Stimulated activated CD8-positive, alpha-beta memory T cell treated with anti-CD3 and anti-CD28 coated beads, Interleukin-2, amount 100 ng/mL, for 48 hours (primary cell): ENCODE measurements at places on chromosomes 3 and 15.
A peak's percentile ranks its signal among the peaks of the same experiment; 100 is the strongest.

DNA sequence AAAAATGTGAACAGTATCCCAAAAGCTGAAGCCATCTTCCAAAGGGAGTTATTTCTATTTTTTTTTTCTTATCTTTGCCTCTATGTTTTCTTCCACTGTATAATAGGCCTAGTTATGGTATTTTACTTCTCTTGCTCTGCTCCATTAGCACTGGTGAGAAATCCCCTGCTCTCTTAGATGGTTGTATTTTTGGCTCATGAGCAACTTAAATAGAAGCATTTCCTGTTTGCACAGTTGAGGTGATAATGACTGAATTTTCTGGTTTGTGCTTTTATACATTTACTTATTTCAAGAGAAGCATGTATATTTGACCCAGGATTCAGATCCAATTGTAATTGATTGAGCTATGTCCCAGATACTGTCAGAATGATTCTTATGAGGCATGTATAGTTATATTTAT lies 61.6 kb upstream of the CD200R1L start:
- DNase-seq = no peak

DNA sequence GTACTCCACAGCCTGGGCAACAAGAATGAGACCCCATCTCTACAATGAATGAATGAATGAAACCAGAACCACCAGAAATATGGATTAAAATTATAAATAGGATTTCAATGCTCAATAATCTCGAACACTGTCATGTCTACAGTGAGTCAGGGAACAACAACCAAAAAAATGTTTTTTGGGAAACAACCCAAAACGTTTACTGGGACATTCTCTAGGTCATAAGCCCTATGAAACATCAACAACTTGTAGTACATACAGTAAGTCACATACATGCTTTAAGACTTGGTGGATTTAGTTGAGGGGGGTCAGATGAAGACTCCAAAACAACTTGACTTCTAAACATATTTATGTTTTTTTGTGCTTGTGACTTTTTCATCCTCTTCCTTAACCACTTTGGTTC lies 511.2 kb downstream of the FOXP1 start:
- no peak for DNase-seq

GRCh38 chr3:188126934-188127333 lies 27.0 kb upstream of the LPP start:
- no peak for DNase-seq

DNA sequence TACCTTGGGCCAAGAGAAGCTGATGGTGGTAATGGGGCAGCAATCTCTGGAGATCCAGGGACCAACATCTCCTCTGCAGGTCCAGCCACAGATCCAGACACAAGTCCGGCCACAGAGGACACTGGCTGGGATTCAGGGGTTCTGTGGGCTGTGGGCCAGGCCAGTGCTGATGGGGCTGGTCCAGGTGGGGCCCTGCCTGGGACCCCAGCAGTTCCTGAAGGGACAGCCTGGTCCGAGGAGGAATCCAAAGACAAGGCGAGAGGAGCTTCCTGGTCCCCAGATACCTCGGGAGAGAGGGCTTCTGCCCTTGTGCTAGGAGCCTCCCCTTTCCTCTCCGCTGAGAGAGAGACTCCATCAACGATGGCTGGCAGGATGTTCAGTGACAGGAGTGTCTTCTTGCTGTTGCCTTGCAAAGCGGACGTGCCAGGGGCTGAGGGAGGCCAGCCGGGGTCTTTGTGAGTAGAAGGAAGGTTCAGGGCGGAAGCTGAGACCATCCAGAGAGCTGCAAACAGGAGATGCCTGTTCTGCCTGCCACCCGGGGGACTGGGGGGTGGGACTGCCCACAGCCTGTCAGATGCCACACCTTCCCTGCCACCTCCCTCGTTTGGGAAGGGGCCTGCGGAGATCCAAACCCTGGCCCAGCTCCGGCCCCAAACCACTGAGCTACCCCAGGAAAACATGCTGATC lies 24.5 kb upstream of the GOLGA6C start:
- no peak for DNase-seq

DNA sequence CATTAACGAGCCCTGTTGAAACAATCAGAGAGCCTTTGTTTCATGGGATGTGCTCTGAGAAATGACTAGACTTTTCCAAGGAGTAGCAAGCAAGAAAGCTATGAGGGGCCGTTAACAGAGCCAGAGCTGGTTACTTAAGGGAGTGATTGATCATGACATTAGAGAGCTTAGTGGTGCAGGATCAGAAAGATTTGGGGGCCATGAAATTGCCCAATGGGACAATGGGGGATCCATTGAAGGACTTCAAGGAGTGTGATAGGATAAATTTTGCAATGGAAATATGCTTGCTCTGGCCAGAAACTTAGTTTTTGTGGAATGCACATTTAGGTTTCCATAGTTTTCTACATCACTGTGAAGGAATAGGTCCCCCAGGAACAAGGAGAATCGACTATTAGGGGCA lies 45.6 kb downstream of the LRRC3B start:
- DNase-seq = no peak

- no peak for DNase-seq
Measured at GRCh38 chr3:124557-125179, 71.9 kb upstream of the CHL1 start.

- no peak for DNase-seq
Measured at GRCh38 chr3:127226946-127227842, 34.3 kb downstream of the PRR23E start.

- no peak for DNase-seq
Measured at GRCh38 chr3:111592143-111592542, 3.0 kb downstream of the ZBED2 start.

GRCh38 chr3:8987645-8988383 lies 24.5 kb upstream of the RAD18 start:
- peak; percentile 18 for DNase-seq

DNA sequence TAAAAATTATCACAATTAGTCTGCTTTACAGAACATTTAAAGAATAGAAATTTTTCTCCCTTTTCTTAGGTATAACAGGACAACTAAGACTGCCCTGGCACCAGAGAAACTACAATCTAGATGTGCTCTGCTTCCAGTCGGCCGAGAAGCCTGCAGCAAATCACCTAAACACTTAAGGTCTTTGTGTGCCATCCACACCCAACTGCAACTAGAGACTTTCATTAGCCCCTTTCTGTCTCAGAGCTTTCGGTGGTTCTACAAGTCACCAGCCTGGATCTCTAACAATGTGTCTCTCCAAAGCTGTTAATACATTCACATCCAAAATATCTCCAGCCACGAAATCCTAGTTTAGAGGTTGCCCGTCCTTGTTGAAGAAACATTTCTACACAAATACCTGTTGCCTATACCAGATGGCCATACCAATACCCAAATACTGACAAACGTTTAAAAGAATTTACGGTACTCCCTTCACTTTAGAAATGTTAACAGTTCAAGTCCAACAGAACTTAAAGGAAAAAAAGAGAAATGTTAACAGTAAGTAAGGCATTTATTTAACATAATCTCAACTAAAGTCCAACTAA lies 6.7 kb downstream of the PRC1 start:
- DNase-seq = no peak

DNA sequence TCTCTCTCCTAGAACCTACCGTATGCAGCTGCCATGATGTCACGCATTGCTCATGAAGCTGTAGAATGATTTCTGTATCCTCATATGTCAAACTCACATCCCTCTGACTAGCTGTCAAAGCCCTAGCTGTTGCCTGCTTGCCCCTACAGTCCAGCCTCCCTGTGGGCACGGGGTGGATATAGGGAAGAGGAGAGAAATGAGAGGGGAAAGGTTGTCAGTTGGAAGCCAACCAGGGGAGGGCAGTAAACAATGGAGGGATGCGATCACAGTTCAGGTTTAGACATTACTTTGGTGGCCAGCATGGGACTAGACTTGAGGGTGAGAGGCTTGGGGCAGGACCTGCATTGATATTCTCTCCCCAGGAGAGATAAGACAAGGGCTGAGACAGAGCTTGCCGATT lies 1.7 kb upstream of the HDGFL3 start:
- DNase-seq = no peak

DNA sequence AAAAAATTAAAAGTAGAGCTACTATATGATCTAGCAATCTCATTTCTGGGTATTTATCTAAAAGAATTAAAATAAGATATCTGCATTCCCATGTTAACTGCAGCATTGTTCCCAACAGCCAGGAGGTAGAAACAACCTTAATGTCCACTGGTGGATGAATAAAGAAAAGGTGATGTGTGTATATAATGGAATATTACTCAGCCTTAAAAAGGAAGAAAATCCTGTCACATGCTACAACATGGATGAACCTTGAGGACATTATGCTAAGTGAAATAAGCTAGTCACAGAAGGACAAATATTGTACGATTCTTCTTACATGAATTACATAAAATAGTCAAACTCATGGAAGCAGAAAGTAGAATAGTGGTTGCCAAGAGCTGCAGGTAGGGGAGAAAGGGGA lies 119.4 kb upstream of the BHLHE40 start:
- DNase-seq = no peak

DNA sequence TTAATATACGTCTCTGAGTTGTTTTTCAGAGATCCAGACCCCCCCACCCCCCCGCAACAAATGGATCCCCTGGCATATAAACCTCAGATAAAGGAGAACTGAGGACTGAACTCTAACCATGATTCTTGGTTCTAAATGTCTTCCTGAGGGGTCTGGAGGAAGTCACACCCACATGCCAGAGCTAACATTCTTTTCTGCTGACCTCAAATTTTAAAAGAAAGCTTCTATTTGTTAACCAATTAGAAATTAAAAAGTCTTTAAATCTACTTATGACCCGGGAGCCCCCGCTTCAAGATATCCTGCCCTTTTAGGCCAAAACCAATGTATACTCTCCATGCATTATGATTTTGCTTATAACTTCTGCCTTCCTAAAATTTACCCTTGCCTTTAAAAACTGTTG lies 188.3 kb downstream of the ECT2 start:
- no peak for DNase-seq

DNA sequence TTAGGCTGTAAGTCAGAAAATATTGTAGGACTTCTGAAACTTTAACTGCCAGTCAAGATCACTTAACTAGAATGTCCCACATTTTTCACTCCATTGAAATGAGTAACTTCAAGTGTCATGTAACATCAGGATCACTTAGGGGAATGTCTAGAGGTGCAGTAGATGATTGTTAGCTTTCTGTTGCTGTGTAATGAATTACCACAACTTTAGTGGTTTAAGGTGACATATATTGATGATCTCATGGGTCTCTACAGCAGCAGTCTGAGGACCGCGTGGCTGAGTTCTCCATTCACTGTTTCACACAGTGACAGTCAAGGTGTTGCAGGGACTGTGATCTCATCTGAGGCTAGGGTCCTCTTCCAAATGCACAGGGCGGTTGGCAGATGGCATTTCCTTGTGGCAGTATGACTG lies 82.7 kb downstream of the SLC25A26 start:
- DNase-seq = no peak

DNA sequence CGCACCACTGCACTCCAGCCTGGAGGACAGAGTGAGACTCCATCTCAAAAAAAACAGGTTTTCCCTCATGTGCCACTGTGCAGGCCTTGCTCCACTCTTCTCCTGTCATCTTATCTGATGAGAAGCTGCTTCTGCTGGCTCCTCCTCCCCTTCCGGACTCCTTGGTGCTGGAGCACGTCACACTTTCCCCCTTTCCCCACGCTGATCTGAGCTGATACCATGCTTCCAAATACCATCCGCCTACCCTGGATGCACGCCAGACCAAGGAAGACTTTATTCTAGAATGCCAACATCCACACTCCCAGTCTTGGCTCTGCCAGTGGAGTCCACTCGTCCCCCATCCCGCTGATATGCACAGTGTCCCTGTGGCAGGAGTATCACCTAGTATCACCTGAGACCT lies 31.3 kb downstream of the HOMER2 start:
- no peak for DNase-seq

DNA sequence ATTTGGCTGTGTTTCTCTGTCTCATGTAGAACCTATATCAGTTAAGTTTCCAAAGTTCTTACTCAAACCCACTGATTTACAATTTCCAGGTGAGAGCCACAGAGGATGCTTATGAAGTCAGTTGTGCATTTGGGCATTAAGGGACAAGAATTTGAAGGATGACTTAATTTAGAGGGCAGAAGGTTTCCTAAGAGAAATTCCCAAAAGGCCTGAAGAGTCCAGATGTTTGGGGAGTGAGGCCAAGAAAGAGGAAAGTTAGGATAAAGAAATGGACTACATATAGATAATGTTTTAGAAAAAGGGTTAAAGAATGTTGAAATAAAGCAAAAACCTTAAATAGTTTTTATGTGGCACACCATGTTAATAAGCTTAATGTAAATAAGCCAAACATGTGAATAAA lies 338.7 kb upstream of the GRM7 start:
- no peak for DNase-seq

DNA sequence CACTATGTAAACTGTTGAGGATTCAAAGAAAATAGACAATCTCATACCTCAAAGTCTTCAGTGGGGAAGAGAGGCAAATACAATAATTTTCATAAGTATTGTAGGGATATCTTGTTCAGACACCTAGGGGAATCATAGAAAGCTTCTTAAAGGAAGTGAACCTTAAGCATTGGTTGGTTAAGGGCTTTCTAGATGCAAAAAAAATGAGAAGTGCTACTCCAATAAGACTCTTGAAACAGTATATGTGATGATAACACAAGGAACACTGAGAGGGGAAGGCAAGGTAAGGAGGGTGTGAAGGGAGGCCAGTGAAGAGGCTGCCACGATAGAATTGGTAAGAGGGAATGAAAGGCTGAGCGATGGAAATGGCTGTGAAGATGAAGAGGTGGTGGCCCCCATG lies 104.1 kb downstream of the TPRG1 start:
- no peak for DNase-seq

DNA sequence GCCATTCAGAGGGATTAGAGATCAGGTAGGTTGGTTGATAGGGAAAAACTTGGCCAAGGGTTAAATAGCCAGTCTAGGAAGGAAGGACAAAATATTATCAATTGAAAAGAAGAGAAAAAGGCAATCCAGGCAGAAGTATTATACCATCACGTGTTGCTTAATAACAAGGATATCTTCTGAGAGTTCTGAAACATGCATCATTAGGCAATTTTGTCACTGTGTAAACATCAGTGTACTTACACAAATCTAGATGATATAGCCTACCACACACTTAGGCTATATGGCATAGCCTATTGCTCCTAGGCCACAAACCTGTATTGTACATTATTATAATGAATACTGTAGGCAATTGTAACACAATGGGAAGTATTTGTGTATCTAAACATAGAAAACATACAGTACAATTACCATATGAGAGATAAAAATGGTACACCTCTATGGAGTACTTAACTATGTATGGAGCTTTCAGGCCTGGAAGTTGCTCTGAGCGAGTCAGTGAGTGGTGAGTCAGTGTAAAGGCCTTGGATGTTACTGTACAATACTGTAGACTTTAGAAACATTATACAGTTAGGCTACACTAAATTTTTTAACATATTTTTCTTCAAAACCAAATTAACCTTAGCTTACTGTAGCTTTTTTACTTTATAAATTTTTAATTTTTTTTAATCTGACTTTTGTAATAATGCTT lies 2.7 kb downstream of the TEX55 start:
- DNase-seq = no peak

GRCh38 chr15:100334456-100334855 lies 7.3 kb downstream of the ADAMTS17 start:
- no peak for DNase-seq

DNA sequence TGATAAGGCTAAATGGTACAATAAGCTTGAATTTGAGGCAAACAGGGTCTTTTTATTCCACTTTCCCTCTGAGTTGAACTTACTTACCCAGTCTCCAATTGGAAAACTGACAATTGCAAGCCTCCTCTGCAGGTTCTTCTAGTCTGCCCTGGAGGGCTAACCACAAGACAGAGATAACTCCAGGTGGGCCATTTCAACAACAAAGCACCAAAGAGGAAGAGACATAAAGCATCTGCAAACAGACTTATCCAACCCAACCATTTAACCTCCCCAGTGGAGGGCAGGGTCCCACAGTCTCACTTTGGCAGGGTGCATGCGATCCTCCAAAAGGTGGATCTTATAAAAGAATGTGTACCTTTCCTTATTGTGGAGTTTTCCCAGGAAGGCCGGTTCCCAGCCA lies 525.8 kb downstream of the DIPK2A start:
- no peak for DNase-seq
